ENCODE measurements at places on chromosomes 2 and 18. TPM values are rescaled to one million over a fixed set of nuclear protein-coding genes. Genes with fewer than 3 reads are reported as not detected.

Gene SPEG
- total RNA-seq = 175 TPM

Gene FECH
- 19.2 TPM for total RNA-seq

Gene TMEM200C
- 3.9 TPM for total RNA-seq

- DNase-seq = no peak
These were observed 38.3 kb upstream of the WDR75 start for GRCh38 chr2:189402932-189403331.

GRCh38 chr2:175074478-175074877 is 69.3 kb upstream of the CHN1 start:
- no peak for DNase-seq

- DNase-seq = no peak
These were observed 20.4 kb upstream of the CD226 start for GRCh38 chr18:69968039-69968438.

DNA sequence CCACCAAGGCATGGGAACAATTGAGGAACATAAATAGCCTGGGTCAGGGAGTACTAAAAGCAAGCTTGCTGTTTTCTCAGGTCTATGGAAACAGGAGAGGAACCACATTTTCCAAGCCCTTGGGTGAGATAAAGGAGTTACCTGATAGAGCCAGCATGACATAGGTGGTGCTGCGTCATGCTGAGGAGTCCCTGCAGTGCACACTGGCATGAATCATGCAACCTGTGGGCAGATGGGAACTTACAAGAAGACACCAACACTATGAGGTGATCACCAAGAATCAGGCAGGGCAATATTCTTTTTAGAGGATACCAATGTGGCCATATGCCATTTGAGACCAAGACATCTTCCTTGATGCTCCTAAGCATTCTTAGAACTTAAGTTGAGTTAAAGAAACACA is 531.8 kb downstream of the ZEB2 start:
- no peak for DNase-seq

All from posterior vena cava (tissue), 2 donors.